ENCODE measurements at places on chromosomes 2 and 18. TPM values are rescaled to one million over a fixed set of nuclear protein-coding genes. Genes with fewer than 3 reads are reported as not detected.

- peaks cover 28% of the 10 kb centered on the region for H3K4me1 ChIP-seq
- H3K27ac ChIP-seq: no peak overlapping the region
- no peak for DNase-seq
- H3K27me3 ChIP-seq: peaks cover 18% of the 10 kb centered on the region
- no peak overlapping the region for H3K4me3 ChIP-seq
- H3K36me3 ChIP-seq: peaks cover 8% of the 10 kb centered on the region
These were observed 4.3 kb downstream of the EPHA4 start for GRCh38 chr2:221567809-221568208.

DNA sequence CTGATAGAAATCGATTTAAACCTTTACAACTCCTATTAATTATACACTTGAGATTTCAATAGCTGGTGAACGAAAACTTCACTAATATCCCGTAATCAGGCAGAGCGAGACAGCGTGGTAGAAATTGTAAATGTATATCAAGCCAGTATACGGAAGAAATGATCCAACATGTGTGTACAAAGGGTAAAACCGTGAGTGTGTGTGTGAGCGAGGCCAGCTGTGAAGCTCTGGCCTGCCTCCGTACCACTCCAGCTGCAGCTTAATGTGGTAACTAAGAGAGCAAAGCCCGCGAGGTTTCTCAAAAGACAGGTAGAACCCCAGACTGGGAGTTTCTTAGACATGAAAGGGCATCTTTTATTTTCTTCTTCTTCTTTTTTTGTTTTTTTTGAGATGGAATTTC lies 52.3 kb upstream of the ZNF516 start:
- no peak overlapping the region for H3K27ac ChIP-seq
- H3K4me3 ChIP-seq: no peak overlapping the region
- DNase-seq: peak; percentile 32
- H3K36me3 ChIP-seq: no peaks in the 10 kb centered on the region
- peaks cover 15% of the 10 kb centered on the region for H3K27me3 ChIP-seq

Gene GNLY
- not detected for total RNA-seq

DNA sequence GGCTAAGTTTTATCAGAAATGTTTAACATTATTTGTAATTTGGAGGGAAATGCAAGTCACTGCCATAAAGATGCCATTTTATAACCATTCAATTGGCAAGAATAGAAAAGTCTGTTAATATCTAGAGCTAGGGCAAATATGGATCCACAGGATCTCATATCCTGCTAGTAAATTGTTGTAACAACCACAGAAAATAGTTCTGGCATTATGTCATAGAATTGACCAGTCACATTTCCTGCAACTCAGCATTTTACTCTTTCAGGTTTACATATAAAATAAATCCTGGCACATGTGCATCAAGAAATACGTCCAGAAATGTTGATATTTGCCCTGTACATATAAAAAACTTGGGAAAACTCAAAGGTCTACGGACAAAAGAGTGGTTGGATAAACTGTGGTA lies 32.9 kb downstream of the OSBPL6 start:
- no peaks in the 10 kb centered on the region for H3K36me3 ChIP-seq
- no peak overlapping the region for H3K4me3 ChIP-seq
- no peak for DNase-seq

DNA sequence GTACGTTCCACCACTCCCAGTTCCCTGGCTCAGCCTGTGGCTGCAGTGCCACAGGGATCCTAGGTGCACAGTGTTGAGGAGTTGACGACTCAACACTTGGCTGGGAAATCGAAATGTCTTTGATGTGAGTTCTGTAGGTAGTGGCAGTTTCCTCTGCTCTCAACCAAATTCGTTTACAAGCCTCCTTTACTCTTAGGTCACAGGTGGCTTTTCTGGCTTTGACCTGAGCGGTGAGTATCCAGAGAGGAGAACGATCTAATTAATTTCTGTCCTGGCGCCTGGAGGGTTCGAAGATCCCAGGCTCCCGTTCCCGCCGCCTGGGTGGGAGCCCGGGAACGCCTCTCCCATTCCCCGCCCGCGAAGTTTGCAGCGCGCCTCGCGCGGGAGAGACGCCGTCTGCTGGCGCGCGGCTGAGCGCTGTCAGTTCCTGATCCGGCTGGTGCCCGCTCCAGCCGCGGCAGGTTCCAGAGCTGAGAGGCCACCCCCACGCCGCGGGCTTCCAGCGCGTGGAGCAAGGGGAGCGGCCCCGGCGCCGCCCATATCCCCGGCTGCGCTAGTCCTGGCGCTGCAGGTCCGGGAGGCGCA lies at the start of gene LAMA3:
TSS of gene LAMA3 (plus strand) at position 423 of the 585 bp plus-strand sequence. CDS start 231 bp downstream, outside the sequence.
- DNase-seq: no peak
- peaks cover 52% of the 10 kb centered on the region for H3K27me3 ChIP-seq
- H3K27ac ChIP-seq: no peak within 1 kb of the TSS
- H3K4me3 ChIP-seq: peak within 1 kb of the TSS; percentile 56

GRCh38 chr2:161486111-161486510 lies 70.0 kb downstream of the TBR1 start:
- no peaks in the 10 kb centered on the region for H3K36me3 ChIP-seq
- DNase-seq: no peak
- no peak overlapping the region for H3K27ac ChIP-seq
- no peaks in the 10 kb centered on the region for H3K4me1 ChIP-seq

Gene ALPP
- total RNA-seq: not detected

Gene GALNT3
- 3.2 TPM for total RNA-seq

Gene PKDCC
- total RNA-seq: 42.2 TPM

Gene LMAN1
- 93.2 TPM for total RNA-seq

DNA sequence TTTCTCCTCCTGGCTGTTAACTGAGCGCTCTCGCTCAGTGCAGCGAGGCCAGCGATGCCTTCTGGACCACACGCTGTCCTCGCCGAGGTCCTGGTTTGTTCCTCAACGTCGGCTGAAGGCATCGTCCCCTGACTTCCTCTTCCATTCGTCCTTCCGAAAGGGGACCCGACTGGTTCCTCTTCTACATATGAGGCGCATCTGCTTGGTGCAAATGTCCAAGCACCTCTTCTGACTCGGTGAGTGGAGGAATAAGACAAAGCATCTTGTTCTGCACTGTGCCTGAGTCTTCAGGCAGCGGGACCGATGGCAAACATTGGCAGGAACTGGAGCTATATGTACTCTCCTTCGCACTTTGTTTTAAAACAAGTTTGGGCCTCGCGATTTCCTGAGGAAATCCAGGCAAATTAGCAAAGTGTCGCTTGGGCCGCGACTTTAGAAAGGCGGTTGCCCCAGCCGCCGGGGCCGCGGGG lies 621 bp upstream of the KCNS3 start:
- DNase-seq: no peak
- H3K4me3 ChIP-seq: peak overlapping the region; percentile 69
- no peak overlapping the region for H3K27ac ChIP-seq
- H3K27me3 ChIP-seq: peaks cover 69% of the 10 kb centered on the region

DNA sequence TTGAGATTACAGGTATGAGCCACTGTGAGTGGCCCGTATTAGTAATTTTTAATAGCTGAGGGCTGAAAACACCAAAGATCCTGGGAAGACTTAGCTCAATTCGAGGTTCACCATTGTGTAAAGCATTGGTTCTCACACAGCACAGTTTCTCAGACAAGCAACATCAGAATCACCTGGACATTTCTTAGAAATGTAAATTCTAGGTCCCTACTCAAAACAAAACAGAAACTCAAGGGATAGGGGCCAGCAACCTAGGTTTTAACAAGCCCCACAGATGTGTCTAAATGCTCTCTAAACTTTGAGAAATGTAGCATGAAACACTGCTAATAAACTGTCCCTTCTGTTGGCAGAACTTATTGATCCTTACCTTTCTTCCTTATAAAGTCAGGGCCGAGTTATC lies 681.2 kb downstream of the RNF144A start:
- DNase-seq: no peak
- no peaks in the 10 kb centered on the region for H3K27me3 ChIP-seq
- no peak overlapping the region for H3K27ac ChIP-seq
- H3K4me1 ChIP-seq: no peaks in the 10 kb centered on the region
- H3K4me3 ChIP-seq: no peak overlapping the region
- H3K36me3 ChIP-seq: no peaks in the 10 kb centered on the region

- no peak overlapping the region for H3K27ac ChIP-seq
- H3K27me3 ChIP-seq: no peaks in the 10 kb centered on the region
- peaks cover 5% of the 10 kb centered on the region for H3K36me3 ChIP-seq
- peaks cover 5% of the 10 kb centered on the region for H3K4me1 ChIP-seq
These were observed 76.6 kb downstream of the CLIP4 start for GRCh38 chr2:29191817-29192216.

Gene FAM237A
- total RNA-seq: not detected

Gene CDH2
- total RNA-seq: 83.8 TPM

GRCh38 chr2:127790694-127791529 lies 20.1 kb downstream of the WDR33 start:
- no peaks in the 10 kb centered on the region for H3K36me3 ChIP-seq
- H3K4me1 ChIP-seq: no peaks in the 10 kb centered on the region
- peak overlapping the region; percentile 0 for H3K27ac ChIP-seq
- no peak for DNase-seq
- no peak overlapping the region for H3K4me3 ChIP-seq
- H3K27me3 ChIP-seq: no peaks in the 10 kb centered on the region

Gene NTSR2
- not detected for total RNA-seq

DNA sequence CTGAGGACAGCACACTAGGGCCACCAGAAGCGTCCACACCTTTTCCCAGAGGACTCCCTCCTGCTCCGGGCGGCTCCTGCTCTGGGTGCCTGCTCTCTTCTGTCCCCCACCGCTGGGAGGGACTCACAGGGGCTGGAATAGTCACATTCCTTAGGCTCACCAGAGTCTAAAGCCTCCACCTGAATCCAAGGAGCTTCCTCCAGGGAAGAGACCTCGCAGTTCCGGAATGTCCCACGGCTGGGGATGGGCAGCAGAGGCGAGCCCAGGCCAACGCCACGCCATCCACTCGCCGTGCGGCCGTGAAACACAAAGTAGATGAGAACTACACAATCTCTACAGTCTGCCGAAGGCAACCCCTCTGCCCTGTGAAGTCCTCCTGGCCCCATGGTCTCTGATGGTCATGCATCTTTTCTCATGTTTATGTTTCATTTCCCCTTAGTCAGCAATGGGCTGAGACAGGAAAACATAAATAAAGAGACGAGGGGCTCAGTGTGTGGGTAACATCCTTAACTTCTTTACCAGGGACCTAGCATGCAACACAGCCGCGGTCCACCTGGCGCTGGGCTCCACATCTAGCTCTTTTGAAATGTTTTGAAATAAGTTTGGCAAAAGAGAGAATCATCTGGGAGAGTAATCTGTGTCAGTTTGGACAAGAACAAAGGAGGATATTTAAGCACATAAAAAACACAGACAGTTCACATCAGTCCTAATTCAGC lies 98.4 kb downstream of the PXDN start:
- no peak overlapping the region for H3K4me3 ChIP-seq
- H3K27me3 ChIP-seq: no peaks in the 10 kb centered on the region
- no peak overlapping the region for H3K27ac ChIP-seq
- H3K36me3 ChIP-seq: peaks cover 72% of the 10 kb centered on the region
- H3K4me1 ChIP-seq: peaks cover 5% of the 10 kb centered on the region

DNA sequence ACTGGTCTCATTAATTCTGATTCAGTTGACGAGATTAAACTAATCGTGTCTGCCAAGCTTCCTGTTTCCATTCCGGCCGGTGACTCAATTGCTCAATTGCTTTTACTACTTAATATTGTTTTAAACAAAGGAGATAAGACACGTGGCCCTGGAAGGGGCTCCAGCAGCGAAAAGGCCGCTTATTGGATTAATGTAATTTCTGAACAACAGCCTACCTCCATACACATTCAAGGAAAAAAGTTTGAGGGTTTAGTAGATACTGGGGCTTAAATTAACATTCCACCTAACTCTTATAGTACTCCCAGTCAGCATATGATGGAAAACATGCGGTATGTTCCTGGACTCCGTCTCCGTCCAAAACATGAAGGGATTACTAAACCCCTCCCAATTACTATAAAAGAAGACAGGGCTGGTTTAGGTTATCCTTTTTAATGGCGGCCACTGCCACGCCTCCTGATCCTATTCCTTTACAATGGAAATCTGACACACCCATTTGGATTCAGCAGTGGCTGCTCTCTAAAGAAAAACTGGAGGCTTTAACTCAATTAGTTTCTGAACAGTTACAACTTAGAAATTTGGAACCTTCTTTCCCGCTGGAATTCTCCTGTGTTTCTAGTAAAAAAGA lies 27.1 kb downstream of the VPS54 start:
- no peak overlapping the region for H3K4me3 ChIP-seq
- no peaks in the 10 kb centered on the region for H3K27me3 ChIP-seq
- no peak for DNase-seq
- no peak overlapping the region for H3K27ac ChIP-seq
- H3K36me3 ChIP-seq: peaks cover 28% of the 10 kb centered on the region

- peaks cover 3% of the 10 kb centered on the region for H3K4me1 ChIP-seq
- no peaks in the 10 kb centered on the region for H3K27me3 ChIP-seq
- H3K4me3 ChIP-seq: no peak overlapping the region
- DNase-seq: peak; percentile 48
- no peak overlapping the region for H3K27ac ChIP-seq
- no peaks in the 10 kb centered on the region for H3K36me3 ChIP-seq
These were observed 62.7 kb upstream of the ST3GAL5 start for GRCh38 chr2:85951351-85952067.

DNA sequence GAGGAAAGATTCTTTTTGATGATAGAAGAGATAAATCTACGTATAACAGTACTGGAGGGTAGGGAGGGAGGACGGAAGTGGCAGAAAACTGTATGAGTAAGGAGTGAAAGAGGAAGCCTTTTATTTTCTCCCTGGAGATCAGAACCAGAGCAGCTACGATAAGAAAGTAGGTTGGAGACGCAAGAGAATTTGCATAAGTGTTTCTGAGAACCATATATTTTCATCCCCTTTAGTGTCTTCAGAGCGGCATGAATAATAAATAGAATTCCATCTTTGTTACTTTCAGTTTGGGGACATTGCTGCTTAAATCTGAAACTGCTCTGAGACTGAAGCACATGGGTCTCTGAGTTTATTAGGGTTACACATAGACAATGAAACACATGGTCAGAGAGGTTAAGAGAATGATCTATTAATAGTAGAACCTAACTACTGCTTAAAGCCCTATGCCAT lies 230.2 kb upstream of the TNP1 start:
- no peak for DNase-seq
- no peak overlapping the region for H3K4me3 ChIP-seq

Gene ARHGAP15
- total RNA-seq: not detected

DNA sequence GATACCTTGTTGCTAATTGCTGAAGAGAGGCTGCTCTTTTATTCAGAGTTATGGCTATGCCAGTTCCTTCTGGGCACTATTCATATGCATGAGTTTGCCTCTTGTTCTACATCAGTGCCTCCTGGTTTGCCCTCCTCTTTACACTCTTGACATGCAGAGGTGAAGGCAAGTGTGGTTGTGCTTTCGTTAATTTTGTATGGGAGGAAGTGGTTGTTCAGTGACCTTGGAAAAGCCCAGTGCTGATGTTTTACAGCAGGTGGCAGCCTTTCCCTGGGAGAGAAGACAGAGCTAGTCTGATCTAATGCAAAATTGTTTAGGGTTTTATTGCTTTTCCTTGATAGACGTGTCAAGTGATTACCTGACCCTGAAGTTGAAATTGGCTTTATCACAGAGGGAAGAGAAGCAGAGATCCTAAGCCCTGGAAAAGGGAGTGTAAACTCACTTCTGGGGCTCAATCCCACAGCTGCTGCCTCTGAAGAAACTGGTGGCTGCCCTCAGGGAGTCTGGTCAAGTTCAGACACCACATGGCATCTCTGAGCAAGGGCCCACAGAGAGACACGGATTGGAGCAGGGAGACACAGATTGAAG lies 30.5 kb upstream of the VPS54 start:
- no peak overlapping the region for H3K27ac ChIP-seq
- H3K4me3 ChIP-seq: no peak overlapping the region
- H3K27me3 ChIP-seq: no peaks in the 10 kb centered on the region
